ENCODE measurements at places on chromosomes 3 and 15.

DNA sequence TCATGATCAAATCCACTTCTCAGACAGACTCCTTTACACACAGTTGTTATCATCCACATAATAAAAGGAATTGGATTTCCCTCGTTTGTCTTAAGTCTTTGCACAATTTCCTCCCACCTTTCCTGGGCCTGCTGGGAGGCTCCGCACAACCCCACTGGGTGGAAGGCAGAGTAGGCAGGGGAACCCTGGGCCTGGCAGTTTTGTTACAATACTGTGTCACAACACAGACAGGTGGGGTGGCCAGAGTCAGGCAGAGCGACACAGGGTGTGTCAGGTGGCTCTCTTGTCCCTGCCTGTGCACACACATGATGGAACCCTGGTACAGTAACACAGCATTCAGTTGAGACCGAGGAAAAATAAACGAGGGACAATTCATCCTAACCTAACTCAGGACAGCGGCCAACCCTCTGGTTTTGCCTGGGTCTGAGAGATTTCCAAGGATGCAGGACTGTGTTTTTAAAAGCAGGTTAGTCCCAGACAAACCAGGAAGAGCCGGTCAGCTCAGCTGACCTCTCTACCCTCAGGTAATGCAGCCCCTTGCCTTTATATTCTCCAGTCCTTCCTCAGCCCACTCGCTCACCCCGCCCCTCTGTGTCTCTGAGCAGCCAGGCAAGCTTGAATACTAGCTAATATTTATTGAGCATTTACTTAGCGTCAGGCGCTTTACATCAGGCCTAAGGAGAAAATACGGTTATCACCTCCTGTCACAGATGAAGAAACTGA, 8.8 kb upstream of the FAM174B start:
- no peak for DNase-seq

GRCh38 chr3:12490547-12490946, 6.3 kb downstream of the TSEN2 start:
- DNase-seq, result no peak

- DNase-seq, result no peak
Observed at GRCh38 chr3:188156056-188156455, 2.1 kb downstream of the LPP start.

- DNase-seq, result no peak
Observed at GRCh38 chr3:43729707-43730414, 39.1 kb downstream of the ABHD5 start.

- DNase-seq, result no peak
Observed at GRCh38 chr15:96524676-96525417, 194.3 kb downstream of the NR2F2 start.

GRCh38 chr3:177005718-177006405, 191.4 kb downstream of the TBL1XR1 start:
- DNase-seq, result no peak

DNA sequence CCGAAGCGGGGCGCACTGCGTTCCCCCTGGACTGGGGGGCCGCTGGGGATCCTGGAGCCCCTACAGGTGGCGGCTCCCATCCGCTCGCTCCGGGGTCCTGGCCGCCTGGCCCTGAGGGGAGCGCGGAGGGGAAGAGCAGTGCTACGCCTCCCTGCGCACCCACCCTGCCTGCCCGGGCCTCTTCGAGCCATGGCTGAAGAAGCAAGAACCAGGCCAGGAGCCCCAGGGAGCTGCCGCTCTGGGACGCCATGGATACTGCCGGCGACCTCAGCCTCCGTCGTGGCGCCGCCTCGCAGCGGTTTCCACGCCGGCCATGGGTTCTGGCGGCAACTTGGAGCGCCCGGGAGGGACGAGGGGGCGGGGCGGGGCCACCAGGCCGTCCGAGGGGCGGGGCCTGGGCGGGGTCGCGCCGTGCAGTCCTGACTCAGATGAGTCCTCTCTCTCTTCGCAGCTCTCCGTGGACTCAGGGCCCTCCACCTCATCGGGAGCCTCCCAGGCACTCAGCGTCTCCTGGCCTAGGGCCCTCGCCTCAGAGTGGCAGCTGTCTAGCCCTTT, 50.9 kb downstream of the MYL3 start:
- no peak for DNase-seq

- no peak for DNase-seq
Observed at GRCh38 chr15:57320631-57321220, 55.6 kb upstream of the CGNL1 start.

- no peak for DNase-seq
Observed at GRCh38 chr3:128983293-128984069, 10.4 kb downstream of the CFAP92 start.

- no peak for DNase-seq
Observed at GRCh38 chr3:196320137-196320536, 2.1 kb upstream of the DYNLT2B start.

DNA sequence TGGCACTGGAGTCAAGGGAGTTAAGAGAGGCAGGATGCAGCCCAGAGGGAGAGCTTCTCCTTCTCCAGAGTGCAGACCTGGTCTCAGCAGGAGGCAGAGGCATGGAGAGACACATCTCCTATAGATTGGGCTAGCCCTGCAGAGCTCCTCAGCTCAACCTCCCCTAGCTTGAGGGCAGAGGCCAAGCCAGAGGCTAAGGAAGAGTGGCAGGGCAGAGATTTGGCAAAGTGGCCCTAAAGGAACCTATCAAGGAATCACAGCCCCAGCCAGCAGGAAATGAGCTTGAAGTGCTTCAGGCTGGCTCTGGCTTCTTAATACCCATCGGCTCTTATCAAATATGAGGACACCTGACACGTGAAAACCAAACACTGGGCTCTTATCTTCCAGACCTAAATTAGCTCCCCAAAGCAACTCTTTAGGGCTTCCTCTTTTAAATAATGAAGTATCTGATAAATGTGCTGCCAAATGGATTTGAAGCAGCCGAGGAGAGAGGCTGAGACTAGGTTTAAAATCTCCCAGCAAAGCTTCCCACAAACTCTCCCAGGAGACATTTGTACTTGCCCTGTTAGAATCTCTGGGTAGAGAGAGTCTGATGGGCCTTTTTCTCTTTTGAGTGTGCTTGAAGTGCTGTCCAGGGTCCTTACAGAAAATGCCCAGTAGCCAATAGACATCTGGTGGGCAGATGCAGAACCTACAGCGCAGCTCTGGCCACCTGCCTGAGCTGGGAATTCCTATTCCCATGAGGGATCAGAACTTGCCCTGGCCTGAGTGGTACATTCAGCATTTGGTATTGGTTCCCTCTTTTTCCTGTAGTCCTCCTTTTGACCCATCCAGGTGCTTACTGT, 271.4 kb downstream of the CLSTN2 start:
- DNase-seq, result no peak

DNA sequence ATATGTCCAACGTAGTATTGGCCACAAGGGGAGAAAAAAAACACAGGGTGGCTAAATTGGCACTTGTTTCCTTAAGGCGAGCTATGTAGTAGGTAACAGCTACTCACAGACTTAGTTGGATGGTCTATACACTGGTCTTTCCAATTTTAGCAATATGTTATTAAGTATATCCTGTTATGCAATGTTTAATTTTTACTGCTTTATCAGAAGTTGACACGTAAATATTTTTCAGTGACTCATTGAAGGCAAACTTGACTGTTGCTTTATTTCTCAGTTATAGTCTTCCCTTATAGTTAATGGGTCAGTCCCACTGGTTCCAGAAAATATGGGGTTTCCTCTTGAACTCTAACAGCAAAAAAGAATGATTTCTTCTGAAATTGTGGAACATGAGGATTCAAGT, 46.5 kb downstream of the ADPGK start:
- DNase-seq, result no peak

DNA sequence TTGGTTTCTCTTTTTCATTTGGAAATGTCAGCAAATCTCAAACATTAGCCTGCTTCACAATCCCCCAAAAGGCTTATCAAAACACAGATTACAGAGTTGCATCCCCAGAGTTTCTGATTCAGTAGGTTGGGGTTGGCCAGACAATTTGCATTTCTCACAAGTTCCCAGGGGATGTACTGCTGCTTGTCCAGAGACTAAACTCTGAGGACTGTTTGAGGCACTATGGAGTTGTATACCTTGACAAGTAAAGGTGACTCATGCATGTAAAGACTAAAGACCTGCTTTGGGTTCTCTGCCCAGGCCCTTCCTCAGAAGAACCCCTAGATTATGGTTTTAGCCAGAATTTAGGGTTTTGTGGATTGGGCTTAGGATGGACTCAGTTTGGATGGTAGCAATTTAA, 151.1 kb upstream of the ARHGEF26 start:
- no peak for DNase-seq

DNA sequence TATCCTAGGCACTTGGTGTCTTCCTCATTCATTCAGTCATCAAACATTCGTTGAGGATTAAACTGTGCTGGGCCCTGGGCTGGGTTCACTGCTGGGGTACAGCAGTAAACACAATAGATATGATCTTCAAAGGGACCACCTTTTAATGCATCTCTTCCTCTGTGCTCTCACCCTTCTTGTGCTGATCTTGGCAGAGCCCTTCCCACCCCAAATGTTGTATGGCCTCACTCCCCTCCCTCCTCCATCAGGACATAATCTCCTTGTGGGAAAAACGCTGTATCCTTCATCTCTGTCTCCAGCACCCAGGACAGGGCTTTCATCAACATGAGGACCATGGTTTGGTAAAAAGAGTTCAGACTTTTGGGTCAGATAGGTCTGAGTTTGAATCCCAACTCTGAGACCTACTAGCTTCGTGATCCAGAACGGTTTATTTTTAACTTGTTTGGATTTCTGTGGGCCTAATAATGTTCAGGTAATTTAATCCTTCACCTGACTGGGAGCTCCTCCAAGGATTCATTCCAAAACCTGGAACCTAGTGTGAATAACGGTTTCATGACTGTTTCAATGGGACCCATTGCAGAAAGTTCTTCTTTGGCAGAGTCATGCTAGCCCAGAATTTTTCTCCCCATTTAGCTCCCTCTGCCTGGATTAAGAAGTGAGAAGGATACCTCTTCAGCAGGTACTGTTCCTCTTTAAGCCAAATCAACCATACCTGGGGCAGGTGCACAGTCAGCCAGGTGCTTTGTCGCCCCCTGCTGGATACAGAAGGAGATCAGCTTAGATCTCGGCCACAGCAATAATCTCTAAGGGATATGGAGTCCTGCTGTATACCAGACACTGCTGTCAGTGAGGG, 5.2 kb upstream of the WNT7A start:
- no peak for DNase-seq

DNA sequence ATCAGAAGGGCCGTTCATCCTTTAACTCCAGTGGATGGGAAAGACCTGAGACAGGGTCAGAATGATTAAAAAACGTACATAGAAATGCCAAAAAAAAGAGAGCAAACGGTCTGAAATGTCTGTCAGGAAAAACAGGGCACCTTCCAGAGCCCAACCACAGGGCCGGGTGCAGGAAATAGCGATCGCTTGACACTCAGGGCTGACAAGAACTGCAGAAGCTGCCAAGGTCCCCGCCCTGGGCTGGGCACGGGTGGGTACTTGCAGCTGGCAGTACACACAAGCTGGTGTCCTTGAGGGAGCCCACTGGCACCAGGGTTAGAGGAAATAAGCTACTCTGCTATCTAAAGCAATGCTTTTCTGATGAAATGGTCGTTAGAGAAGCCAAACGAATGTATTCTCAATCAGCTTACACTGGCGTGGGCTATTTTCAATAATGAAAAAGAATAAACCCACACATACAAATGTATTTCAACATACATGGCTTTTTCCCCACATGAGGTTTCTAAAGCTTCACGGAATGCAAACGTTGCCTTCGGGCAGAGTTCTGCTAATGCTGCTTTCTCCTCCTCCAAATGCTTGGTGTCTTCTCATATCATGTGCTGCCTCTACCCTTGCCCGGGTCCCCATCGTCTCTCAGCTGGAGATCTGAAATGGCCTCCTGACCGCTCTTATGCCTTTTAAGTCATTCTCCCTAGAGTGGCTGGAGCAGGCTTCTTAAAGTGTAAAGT, 15.6 kb downstream of the FRMD4B start:
- DNase-seq, result no peak

- DNase-seq, result no peak
Observed at GRCh38 chr15:52005748-52006701, 13.0 kb upstream of the MAPK6 start.

GRCh38 chr15:75694241-75695182, 18.1 kb downstream of the CSPG4 start:
- peak; percentile 59 for DNase-seq

GRCh38 chr15:36571301-36571700, 8.1 kb upstream of the CDIN1 start:
- DNase-seq, result no peak

DNA sequence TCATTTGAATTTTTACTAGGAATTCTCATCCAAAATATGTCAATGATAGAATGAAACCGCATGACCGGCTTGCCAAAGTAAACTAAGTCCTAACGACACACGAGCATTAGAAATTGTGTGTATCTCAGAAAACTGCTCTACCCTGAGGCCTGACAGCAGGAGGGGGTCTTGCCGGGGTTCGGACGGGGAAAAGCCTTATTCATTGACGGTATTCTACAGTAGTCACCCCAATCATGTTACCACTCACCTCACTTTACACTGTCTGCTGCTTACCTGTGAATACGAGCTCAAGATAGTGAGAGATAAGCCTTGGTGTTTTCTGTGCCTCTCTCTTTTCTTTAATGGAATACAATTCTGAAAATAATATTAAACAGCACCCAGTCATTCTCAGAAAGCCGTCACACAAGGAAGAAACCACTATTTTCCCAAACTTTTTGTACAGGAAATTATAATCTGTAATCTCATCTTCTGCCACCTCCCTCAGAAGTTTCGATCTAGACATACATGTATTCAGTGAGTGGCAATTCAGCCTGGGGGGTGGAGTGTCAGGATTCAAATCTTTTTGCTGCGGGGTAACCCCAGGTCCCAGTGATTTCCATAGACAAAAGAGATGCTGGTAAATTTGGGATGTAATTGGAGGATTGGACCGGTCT, 492 bp upstream of the FAM43A start:
- no peak for DNase-seq

DNA sequence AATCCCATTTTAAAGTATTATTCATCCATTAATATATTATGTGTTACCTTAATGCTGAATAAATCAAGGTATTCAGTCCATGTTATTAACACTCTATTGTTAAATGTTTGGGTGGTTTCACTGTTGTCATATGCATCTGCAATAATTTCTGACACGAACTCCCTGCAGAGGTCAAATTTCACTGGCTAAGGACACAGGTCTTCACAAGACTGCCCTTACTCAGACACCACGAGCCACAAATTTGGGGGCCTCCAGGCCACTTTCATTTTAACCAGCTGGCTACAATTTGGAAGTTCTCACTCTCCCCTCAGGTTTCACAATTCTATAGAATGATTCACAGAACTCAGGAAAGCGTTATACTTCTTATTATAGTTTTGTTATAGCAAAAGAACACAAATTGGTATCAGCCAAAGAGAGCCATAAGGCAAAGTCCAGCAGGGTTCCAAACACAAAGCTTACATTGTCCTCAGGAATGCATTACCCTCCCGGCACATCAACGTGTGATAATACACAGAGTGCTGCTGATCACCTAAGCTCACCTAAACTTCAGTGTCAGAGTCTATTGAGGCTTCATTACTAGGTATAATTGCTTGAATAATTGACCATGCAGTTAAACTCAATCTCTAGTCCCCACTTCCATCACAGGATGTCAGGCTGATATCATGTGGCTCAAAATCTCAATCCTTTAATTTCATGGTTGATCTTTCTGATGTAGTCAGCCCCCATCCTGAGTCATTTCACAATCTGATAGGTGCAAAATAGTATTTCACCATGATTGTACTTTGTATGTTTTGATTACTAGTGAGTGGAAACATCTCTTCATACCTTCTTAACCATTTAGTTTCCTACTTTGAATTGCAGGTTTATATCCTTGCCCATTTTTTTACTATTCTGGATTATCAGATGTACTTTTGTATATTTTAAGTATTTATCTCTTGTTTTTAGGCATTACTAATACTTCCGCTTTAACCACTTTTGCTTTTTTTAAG, 441.4 kb upstream of the AGTR1 start:
- DNase-seq, result no peak

GRCh38 chr15:52278135-52278534, 17.5 kb downstream of the MYO5C start:
- DNase-seq, result no peak

- no peak for DNase-seq
Observed at GRCh38 chr15:59738676-59739075, 49.6 kb upstream of the BNIP2 start.
